ENCODE measurements at places on chromosomes 7 and 10.

GRCh38 chr7:81175275-81175940 is 256.6 kb upstream of the SEMA3C start:
- DNase-seq = no peak

DNA sequence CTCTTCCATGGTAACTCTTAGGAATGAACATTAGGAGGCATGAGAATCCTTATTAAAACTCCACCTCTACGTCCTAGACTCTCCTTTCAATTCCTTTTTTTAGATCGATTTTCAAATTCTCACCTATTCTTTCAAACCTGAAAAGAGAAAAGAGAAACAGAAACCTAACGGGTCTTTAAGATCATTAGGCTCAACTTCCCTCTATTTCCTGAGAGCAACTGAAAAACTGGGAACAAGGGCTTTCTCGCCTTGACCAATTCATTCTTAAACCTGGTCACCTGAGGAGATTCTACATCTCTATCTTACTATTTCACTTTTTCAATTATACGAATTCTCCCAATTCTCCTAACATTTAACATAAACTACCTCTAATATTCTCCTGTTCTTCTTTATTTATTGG is 2.8 kb downstream of the TFEC start:
- DNase-seq = no peak

- no peak for DNase-seq
Observed at GRCh38 chr10:69217119-69217754, 2.9 kb upstream of the HKDC1 start.

DNA sequence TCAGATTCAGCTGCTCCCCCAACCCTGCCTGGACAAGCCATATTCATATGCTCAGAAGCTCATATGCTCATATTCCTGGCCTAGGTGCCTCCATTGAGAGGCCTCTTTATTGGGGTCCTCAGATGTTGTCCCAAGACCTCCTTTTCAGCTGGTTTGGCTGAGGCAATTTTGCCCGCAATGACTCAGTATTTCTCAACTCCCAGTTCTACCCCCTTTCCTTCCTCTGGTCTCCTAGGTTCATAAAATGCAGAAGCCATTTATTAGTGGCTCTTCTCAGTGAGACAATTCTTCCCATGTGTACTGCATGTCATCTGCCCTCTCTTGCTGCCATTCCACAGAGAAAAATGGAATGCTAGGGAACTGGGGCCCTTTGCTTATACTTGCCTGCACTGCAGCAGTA is 110.7 kb downstream of the INHBA start:
- no peak for DNase-seq

- DNase-seq = no peak
Observed at GRCh38 chr10:133101416-133101810, 13.7 kb downstream of the ADGRA1 start.

GRCh38 chr10:60175441-60175971 is 214.2 kb downstream of the ANK3 start:
- DNase-seq = no peak

- no peak for DNase-seq
Observed at GRCh38 chr7:7159063-7159658, 23.2 kb upstream of the C1GALT1 start.

GRCh38 chr7:158945519-158945918 is 89.2 kb downstream of the DYNC2I1 start:
- DNase-seq = no peak

DNA sequence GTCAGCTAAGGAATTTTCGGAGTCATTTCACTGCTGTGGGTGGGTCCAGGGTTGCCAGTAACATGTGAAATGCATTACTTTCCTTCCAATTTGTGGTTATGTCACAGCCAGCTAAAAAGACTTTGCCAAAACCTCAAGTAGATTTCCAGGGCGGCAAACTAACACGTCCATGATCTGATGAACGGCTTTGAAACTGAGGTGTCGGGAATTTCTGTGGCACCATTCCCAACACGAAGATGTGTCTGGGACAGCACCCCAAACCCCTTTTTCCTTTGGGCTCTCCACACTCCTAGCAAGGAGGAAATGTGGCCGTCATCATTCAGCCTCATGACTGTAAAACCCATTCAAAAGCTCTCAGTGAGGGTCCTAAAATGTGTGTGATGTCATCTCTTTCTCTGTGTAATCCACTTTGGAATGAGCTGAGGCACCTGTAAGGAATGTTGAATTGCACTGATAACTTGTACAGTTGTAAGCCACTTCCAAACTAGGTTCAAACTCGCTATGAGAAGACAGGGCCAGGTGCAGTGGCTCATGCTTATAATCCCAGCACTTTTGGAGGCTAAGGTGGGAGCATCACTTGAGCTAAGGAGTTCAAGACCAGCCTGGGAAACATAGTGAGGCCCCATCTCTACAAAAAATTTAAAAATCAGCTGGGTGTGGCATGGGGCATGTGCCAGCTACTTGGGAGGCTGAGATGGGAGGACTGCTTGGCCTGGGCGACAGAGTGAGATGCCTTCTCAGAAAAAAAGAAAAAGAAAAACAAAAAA is 146.1 kb upstream of the FRMD4A start:
- peak; percentile 65 for DNase-seq

- DNase-seq = no peak
Observed at GRCh38 chr7:100102950-100103840, 1.8 kb downstream of the AP4M1 start.

- DNase-seq = no peak
Observed at GRCh38 chr7:51308265-51308664, 8.3 kb downstream of the COBL start.

GRCh38 chr10:91700788-91701444 is 68.0 kb upstream of the PPP1R3C start:
- DNase-seq = no peak

- no peak for DNase-seq
Observed at GRCh38 chr7:15625466-15625865, 61.0 kb downstream of the MEOX2 start.

DNA sequence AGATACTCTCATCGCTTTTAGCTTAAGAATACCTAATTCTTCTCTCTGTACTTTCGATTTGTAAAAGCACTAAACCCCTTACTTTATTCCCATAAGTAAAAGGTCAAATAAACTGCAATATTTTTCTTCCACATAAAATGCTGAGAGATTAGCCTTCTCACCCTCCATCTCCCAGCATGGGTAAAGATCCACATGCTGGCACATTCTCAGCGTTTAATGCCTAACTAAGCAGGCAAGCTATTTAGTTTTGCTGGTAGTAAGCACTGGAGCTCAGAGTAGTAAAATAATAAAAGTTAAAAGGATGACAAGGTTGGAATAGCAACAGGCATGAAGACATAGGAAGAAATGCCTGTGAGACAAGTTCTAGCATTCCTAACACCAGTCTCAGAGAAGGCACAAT is 65.9 kb upstream of the NEBL start:
- no peak for DNase-seq

DNA sequence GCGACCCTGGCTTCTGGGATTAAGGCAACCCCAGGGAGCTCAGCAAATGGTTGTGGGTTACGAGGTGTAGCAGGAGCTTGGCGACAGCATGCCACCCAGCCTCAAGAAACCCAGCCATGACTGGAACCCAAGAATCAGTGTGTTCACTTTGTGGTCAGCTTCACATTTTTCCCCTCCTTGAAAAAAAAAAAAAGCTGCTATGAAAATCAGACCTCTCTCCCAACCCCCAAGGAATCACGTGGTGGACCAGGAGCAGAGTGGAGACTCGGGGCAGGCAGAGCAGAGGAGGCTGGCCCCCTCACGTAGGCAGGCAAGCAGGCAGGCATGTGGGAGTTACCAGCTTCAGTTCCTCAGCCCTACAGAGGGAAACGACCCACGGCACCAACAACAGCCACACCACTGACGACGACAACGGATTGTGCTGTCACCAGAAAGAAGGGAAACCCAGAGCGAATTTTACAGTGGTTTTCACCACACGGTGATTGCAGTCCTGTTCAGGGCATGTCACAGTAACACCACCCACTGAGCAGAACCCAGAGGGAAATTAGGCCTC is 203.4 kb downstream of the SLC25A13 start:
- DNase-seq = peak; percentile 63

DNA sequence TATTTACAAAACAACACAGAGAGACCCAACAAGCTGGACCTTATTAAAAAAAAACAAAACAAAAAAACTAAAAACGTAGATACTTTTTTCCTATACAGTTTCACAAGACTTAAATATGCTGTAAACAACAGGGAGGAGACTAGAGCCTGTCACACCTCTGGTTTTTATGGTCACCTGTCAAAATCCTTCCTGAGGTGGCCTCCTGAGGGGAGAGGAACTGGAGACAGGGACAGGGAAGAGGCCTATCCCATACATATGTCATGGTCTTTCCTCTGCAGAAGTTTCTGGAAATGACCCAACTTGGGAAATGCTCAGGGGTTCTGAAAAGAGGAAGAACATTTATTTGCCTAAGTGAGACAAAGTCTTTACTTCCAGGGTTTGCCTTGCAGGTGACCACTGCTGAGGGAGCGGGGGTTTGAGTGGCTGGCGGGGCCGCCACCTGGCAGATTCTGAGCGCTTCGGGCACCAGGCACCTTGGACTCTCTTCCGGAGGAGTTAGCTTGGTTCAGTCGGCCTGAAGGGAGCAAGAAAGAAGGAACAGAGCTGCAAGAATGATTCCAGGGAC is 18.3 kb downstream of the CPA1 start:
- no peak for DNase-seq
